ENCODE measurements at places on chromosomes 6 and 20. TPM values are rescaled to one million over a fixed set of nuclear protein-coding genes. Genes with fewer than 3 reads are reported as not detected.

DNA sequence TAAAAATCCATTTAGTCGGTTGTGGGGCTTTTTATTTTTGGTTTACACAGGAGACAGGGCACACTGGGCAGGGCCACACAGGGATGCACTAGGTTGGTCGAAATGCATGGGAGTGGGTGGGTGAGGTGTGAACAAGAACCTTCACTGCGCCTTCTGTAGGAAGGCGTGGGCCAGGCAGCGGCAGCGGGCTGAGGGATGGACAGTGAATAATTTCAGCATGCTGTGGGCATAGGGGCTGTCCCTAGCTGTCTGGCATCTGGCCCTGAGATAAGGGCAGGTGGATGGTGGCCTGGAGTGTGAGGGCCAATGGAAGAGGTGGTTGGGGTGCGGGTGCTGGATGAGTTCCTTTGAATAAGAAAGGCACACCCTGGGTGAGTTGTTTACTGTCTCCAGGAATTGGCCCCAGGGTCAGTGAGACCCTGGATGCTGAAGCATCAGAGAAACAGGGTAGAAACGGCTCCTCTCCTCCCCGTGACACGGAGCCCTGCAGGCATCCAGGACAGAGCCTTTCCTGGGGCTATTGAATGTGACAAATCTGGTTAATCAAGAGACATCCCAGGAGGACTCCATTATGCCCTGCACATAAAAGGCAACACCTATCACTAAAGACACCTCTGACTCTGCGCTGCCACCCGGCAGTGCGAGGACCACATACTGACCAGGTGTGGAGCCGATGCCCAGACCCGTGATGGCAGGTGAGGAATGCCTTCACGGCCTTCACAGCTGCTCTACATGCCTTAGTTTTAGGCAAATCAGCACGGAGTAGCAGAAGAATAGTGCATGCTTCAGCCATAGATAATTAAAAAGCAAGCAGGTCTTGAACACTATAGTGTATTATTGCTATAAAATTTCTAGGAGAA lies 123.0 kb upstream of the SNX9 start:
- no peak for DNase-seq

- DNase-seq, result no peak
These were observed 107.2 kb downstream of the ASXL1 start for GRCh38 chr20:32465092-32465900.

- DNase-seq, result no peak
These were observed 18.3 kb downstream of the SNX9 start for GRCh38 chr6:157841211-157841840.

DNA sequence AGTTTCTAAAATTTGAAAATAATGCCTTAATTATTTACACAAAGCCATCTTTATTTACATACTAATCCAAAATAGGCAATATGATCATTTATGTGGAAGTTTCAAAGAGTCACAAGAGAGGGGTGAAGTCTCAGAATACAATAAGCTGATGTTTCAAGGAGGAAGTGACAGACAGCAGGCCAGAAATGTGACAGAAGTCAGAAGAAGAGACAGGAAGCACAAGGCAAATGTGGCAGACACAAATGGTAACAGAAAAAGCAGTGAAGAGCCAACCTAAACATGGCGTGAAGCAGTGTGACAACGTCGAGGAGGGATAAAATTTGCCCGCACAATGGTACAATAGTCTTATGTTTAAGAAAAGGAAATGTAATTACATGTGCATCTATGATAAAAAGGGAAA lies 59.8 kb downstream of the SHPRH start:
- no peak for DNase-seq

GRCh38 chr6:149212206-149212605 lies 105.3 kb upstream of the TAB2 start:
- DNase-seq, result no peak

GRCh38 chr6:118558464-118559217 lies 10.5 kb downstream of the PLN start:
- no peak for DNase-seq

DNA sequence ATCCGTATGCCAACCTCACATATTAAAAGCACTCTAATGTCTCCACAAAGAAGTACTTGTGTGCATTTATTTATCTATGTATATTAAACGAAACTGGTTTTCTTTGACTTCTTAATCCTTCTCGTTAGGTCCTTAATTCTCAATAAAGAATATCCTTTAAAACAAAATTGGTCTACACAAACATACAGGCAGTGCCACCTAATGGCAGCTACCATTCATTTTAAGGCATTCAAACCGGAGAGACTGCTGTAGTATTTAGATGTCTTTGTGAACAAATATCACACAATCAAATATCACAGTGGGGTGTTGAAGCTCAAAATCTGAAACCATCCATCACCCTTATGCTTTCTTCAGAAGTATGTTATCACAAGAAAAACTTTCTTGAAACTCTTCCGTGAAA lies 96.6 kb upstream of the IRAK1BP1 start:
- DNase-seq, result no peak

GRCh38 chr20:18058661-18059467 lies 1.1 kb upstream of the OVOL2 start:
- peak; percentile 38 for DNase-seq

DNA sequence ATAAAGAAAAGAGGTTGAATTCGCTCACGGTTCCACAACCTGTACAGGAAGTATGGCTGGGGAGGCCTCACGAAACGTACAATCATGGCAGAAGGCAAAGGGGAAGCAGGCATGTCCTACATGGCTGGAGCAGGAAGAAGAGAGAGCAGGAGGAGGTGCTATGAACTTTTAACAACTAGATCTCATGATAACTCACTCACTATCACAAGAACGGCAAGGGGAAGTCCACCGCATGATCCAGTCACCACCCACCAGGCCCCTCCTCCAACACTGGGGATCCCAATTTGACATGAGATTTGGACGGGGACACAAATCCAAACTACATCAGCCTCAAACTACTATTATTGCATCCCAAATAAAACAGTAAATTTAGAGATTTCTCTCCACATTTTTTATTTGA lies 53.6 kb upstream of the CST7 start:
- DNase-seq, result no peak

DNA sequence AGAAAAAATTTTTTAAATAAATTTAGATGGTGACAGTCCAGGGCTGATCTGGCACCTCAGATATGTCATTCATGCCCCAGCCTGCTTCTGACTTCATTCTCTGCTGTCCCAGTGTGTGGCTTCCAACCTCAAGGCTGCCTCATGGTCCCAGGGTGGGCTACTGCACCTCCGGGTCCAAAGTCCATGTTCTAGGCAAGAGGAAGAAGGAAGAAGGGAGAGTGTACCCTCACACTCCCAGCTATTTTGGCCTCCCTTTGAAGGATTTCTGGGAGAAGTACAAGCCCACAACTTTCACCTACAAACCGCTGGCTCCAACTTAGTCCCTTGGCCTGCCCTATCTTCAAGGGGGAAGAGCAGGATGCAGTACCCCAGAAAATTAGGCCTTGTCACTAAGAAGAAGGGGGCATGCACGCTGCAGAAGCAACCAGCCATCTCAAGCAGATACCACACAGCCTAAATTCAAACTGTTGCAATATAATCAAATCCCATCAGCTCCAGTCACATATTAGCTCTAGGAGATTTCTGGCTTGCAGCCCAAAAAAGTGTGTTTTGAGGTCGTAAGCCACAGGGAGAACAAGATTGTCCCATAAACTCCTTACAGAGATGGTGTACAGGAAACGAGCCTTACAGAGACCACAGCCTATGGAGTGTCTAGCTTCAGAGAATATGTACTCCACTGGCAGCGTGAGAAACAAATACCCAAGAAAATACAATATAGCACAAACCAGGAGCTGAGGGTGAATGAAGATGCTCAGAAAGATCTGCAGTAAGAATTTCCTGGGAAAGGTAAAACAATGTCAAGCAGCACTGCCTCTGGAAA lies 906 bp upstream of the BTN3A2 start:
- no peak for DNase-seq

- no peak for DNase-seq
These were observed 108.9 kb upstream of the STXBP5 start for GRCh38 chr6:147095316-147095715.

DNA sequence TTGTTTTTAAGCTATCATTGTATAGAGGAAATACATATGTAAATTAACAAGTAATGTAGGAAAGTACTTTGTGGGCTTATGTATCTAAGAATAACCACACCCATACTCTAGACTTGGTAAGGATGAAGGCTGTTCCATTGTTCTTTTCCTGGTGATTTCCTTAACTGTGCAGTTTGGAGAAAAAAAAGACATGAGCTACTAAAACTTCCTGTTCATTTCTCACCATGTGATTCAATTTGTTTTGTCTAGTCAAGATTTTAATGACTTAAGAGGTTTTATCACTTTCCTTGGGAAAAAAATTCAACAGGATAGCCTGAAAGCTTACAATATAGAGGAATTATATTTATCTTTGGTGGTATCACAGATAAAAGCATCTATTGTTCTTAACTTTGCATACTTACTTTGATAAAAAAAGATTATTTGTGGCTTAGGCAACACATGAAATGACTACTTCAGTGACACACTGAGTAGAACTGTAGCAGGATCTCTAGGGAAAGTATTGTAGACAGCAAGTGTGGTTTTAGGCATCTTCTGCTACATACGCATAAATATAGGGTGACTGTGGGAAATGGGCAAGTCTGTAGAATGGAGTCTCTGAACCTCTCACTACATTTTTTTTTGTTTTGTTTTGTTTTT lies 80.3 kb downstream of the GJA1 start:
- no peak for DNase-seq

DNA sequence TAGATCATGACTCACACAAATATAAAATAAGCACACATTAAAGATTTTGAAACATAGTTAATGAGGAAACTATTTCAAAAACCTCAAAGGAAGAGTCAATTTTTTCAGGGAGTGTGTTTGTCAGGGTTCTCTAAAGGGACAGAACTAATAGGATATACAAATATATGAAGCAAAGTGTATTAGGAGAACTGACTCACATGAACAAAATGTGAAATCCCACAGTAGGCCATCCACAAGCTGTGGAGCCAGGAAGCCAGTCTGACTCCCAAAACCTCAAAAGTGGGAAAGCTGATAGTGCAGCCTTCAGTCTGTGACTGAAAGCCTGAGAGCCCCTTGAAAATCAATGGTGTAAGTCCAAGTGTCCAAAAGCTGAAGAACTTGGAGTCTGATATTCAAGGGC lies 898.0 kb upstream of the EYS start:
- DNase-seq, result no peak

GRCh38 chr20:47509685-47510084 lies 8.0 kb downstream of the NCOA3 start:
- DNase-seq, result no peak

DNA sequence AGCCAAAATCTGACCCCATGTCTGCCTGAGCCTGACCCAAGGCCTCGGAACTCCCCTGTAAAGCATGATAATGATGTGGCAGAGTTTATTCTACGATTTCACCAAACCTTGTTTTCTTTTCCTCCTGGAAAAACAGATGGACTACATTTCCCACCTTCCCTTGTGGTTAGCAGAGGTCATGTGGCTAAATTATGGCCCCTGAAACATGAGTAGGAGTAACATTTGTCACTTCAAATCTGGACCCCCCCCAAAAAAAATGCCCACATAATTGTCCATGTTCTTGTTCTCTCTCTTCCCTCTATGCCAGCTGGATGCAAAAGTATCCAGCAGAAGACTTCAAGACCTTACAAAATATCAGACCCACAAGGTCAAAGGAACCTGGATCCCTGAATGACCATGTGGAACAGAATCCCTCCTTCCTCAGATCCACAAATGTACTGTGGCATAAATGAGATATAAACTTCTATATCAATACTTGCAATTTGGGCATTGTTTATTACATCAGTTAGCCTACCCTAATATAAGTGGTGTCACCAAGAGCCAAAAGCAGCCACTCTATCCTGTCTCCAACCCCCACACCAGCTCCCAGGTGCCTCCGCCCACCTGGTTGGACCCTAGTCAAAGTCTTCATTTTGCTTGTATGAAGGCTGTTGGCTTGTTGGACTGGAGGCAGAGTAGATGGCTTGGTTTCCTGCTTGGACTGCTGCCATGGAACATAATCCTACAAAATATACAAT lies 1.4 kb downstream of the C20orf96 start:
- no peak for DNase-seq

GRCh38 chr6:142030115-142030619 lies 102.6 kb upstream of the GJE1 start:
- no peak for DNase-seq

GRCh38 chr6:3937438-3937837 lies 88.3 kb downstream of the FAM50B start:
- no peak for DNase-seq

- no peak for DNase-seq
These were observed 24.8 kb downstream of the LYRM2 start for GRCh38 chr6:89613790-89614189.

DNA sequence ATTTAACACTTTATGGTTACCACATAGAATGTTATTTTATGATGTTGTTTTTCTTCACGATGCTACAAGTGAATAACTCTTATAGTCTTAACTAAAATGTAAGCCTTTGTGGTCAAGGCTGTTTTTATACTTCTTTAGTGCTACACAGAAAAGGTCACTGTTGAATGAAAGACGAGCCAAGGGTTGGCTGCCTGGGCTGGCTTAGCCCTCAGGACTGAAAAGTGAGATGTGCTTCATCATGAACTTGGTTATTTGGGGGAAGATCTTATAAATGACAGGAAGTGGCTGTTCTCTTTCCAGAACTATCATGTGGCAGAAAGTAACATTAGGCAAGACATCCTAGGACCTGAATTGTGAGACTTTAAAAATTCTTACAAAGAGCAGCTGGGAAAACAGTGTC lies 404.0 kb downstream of the BTBD3 start:
- DNase-seq, result no peak

GRCh38 chr20:21355981-21356380 lies 41.3 kb downstream of the NKX2-4 start:
- DNase-seq, result no peak

ZBTB12 gene
- polyA plus RNA-seq, result 25.5 TPM

SIRPG gene
- 0.18 TPM for polyA plus RNA-seq

KCNK17 gene
- 0.14 TPM for polyA plus RNA-seq

SLC22A1 gene
- polyA plus RNA-seq, result 0.32 TPM

CST2 gene
- not detected for polyA plus RNA-seq

BCAS1 gene
- 3.3 TPM for polyA plus RNA-seq

BPIFB1 gene
- polyA plus RNA-seq, result not detected

ISM1 gene
- polyA plus RNA-seq, result 3.9 TPM

GSS gene
- 54.3 TPM for polyA plus RNA-seq

EYA2 gene
- 0.49 TPM for polyA plus RNA-seq

TMX4 gene
- 69.7 TPM for polyA plus RNA-seq

MACROD2 gene
- 15.6 TPM for polyA plus RNA-seq

Data from right renal cortex interstitium (tissue), 3 donors.